ENCODE measurements at places on chromosomes 3 and 15.

- DNase-seq: no peak
These were observed 832.2 kb downstream of the SQOR start for GRCh38 chr15:46467041-46467440.

DNA sequence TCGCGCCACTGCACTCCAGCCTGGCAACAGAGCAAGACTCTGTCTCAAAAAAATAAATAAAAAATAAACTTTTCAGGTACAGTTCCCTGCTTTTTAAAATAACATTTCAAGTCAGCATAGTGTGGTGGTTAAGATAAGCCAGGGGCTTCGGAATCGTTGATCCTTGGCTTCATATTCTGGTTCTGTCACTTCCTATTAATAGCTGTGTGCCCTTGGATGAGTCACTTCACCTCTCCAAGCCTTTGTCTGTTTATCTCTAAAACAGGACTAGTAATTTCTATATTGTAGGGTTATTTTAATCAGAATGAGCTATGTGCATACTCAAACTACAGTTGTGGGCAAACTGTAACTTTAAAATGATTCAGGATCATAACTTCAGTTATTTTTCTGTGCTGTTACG is 53.8 kb upstream of the SENP5 start:
- DNase-seq: no peak

DNA sequence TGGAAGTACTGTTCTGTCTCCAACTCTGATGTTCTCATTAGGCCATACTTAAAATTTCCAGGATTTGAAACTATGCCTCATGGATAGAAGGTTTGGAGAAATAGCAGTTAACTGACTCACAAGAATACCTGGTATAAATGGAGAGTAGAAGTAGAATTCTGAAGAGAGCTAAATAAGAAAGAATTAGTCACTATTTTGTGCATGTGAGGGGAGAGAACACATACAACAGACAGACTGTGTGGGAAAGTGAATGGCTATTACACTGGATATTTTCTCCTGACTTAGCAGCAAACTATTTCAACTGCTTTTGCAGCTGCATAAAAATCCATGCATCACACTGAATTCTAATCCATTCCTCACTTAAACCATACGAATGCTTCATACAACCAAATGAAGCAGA is 71.3 kb downstream of the C3orf70 start:
- no peak for DNase-seq

DNA sequence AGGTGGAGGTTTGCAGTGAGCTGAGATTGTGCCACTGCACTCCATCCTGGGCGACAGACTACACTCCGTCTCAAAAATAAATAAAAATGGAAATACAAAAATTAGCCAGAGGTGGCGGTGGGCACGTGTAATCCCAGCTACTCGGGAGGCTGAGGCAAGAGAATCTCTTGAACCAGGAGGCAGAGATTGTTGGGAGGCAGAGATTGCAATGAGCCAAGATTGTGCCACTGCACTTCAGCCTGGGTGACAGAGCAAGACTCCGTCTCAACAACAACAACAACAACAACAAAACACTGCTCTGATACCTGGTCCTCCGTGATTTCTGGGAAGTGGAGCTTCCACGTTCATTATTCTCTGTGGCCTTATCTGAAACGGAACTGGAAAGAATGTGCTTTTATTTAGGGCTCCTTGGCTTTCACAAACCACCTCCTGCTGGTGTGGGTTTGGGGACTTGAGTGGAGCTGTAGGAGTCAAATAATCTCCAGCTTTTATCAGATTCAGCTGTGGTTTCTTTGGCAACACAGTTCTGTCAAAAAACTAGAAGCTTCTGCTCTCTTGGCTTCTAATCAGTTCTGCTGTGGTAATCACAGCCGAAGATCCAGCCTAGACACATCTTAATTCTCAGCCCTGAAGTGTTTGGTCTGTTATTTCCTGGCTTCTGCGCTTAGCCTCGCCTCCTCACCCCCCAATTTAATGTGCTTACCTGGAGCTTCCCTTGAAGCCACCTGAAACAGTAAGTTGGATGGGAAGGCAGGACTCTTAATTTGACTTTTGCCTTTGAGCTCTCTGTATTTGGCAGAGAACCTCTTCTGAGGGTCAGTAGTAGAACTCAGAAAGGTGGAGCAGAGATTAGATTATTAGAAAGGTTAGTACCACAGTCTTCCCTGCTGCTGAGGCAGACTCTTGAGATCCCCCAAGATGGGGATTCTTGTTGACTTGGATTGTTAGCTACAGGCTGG is 21.4 kb downstream of the IRAK2 start:
- no peak for DNase-seq

DNA sequence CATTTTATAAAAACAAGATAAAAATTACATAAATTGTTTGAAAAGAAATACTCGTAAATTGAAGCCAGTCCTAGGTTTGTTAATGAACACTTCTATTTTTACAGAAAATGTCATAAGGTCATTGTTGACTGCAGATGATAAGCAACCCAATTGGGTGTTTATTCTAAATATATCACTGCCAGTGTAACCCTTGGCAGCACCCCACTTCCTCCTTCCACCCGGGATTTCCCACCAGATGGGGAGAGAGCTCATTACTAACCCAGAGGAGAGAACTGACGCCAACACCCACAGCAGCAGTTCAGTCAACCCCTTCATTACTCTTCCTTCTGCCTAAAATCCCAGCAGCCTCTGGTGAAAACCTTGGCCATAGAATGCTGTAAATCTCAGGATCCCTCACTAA is 307.6 kb downstream of the GAP43 start:
- no peak for DNase-seq

All from stimulated activated CD8-positive, alpha-beta memory T cell treated with anti-CD3 and anti-CD28 coated beads, Interleukin-4, amount 100 ng/mL, for 1 hour (primary cell).